ENCODE measurements at places on chromosomes 4 and X.

DNA sequence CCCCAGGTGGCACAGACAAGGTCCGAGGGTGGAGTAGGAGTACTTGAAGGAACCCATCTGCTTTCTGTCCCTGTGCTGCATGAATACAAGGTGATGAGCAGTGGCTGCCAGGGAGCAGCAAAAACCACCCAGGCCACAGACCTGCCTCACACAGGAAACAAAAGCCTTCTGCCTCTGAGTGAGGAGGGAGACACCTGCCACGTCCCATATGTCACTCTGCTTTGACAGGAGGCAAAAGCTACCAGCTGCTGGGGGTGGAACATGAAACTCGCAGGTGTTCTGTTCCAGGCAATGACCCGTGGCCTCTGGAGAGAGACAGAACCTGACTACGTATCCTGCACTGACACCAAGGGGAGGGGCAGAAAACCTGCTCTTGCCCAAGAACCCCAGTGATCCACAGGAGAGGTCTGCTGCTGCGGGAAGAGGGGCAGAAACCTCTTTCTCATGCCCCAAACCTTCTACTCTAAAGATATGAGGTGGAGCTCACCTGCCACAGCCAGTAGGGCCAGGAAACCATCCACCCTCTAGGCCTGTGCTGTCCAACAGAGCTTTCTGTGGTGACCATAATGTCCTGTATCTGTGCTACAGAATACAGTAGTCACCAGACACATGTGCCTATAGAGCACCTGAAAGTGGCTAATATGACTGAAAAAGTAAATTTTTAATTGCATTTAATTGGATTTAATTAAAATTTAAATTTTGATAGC, 172.9 kb downstream of the PRDM5 start:
- peak; percentile 98 for DNase-seq

DNA sequence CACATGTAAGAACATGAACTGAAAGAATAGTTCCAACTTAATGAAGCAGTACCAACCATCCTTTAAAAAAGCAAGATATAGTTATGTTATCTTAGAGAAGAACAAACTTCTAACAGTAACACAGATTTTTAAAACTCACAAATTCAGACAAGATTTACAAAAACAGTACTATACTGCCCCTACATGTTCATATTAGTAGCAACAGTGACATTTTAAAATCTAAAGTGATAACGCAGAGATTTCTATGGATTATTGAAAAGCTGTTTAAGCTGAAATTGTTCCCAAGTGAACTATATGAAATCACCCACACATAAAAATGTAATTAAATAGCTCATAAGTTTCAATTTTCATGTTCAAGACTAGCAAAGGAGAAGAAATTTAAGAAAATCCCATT, 166.0 kb downstream of the FBXW7 start:
- DNase-seq: no peak

GRCh38 chr4:157221426-157221894, 932 bp downstream of the GRIA2 start:
- no peak for DNase-seq

DNA sequence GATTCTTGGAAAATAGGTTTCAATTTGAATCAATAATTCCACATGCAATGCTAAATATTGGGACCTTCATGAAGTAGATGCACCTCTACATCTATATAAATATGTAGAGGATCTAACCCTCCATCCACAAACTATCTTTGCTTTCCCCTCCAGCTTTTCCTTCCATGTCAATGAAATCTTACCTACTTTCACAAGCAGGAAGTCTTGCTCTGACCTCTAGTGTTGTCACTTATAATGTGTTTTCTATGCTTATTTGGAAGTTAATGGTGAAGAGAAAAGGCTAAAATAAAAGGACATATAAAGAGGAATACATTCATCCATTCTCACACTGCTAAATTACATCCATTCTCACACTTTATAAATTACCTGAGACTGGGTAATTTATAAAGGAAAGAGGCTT, 472.7 kb upstream of the DIAPH2 start:
- DNase-seq: no peak

DNA sequence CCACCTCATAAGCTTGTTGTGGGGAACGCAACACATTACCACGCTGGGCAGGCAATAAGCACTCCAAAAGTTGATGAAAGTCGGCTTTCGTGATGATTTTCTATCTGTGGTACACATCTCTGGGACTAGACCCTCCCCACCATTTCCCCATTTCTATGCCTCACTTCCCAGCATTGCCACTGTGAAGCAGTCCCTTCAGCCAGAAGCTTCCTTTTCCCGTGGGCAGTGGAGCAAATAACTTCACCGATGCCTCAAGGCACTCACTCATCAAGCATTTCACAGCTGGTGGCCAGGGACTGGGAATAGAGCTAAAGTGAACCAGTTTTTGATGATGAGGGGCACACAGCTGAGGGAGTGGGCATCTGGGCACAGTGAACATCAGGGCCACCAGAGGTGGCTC, 18.9 kb downstream of the C4orf50 start:
- DNase-seq: no peak

DNA sequence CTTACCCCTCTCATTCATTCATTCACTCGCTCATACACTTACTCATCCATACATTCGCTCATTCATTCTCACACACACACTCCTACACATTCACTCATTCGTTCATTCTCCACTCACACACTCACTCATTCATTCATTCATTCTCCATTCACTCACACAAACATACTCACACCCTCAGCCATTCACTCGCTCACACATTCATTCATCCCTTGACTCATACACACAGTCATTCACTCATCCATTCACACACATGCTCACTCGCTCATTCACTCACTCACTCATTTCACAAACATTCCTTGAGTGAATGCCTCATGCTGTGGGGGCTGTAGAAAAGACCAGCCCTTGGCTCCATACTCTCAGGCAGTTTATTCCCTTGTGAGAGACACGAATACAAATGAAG, 151.1 kb upstream of the MAMLD1 start:
- DNase-seq: no peak

DNA sequence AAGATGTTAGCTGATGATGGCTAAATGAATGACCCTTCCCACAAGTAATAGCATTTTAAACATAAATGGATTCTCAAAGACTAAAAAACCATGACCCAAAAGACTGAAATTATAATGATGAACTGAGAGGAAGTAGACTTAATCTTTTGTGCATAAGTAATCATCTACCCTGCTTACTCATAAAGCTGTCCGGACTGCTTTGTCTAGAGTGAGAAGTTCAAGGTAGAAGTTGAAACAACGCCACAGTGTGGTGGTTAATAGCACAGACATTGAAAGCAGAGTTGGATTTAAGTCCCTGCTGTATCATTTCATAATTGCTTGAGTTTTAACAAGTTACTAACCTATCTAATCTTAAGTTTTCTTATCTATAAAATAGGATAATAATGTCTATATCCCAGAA, 346.6 kb downstream of the CENPC start:
- peak; percentile 4 for DNase-seq

- no peak for DNase-seq
These were observed 63.3 kb downstream of the MEPE start for GRCh38 chr4:87895964-87896621.

DNA sequence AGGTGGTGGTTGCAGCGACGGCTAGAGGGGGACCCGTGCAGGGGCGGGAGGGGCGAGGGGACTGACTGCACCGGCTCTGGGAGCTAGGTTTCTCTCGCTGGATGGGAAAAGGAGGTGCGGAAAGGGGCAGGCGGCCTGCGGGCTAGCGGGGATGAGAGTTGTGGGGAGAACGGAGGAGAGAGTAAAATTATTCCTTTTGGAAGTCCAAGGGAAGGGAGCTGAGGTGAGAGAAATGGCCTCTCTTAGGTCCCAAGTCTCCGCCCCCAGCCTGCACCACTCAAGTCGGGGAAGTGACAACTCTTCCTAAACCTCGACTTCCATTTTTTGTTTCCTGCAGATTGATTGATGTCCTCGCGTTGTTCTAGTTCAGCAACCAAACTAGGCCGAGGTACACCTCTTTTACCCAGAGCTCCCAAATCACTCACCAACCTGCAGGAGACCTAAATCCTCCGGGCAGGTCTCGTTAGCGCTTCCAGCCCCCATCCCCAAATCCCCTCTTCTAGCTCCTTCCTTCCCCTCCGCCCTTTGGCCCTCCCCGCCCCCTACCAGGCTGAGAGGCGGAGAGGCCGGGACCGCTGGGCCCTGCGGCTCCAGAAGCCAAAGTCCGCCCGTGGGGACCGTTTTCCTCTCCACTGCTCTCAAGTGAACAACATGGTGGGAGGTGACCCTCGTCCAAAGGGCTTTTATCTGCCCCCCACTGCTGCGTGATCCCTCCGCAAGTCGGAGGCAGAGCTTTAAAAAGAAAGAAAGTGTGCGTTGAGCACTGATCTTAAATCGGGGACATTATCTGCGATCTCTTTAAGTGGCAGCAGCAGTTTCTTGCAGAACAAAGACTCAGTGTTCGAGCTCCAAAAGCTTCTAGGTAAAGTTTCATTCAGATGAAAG, 7.3 kb downstream of the PITX2 start:
- no peak for DNase-seq

GRCh38 chr4:121219227-121219626, 55.1 kb upstream of the TNIP3 start:
- DNase-seq: no peak

DNA sequence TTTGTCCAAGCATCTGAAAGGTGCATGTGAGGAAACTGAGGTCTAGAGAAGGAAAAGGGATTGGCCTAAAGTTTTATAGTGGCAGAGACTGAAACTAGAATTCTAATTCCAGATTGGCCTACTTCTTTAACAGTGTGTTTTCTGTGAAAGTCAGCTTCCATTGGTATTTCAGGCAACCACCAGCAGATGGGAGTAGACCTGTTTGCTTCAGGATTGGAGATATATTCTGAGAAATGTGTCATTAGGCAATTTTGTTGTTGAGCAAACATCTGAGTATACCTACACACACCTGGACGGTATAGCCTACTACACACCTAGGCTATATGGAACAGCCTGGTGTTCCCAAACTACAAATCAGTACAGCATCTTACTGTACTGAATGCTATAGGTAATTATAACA, 207.3 kb upstream of the RADX start:
- no peak for DNase-seq

DNA sequence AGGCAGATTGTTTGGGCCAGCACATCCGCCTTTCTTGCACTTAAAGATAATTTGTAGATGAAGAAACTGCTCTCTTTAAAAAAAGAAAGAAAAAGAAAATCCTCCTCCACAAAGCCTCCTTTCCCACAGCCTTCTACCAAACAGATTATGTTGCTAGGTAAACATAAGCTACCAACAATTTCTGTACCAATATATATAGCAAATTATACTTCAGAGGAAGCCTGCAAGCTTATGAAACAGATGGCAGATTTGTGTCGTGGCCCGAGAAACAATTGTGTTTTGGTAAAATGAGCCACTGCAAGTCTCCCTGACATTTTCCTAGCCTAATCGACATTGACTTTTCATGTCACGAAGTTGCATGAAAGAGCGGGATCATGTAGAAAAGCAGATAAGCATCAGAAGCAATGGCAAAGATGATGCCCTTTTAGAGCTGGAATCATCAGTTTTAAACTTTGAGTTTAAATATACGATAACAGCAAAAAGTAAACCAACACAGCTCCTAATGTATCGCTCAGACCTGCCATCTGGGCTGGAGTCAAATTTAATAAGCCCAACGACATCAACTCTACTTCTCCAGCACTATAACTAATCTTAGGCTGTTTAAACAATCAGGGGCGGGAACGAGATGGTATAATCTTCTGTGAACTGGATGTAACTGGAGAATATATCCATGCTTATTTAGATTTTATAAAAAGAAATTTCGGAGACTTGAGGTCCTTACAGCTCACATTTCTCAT, 94.9 kb upstream of the PLAC1 start:
- DNase-seq: no peak

- no peak for DNase-seq
These were observed 103.6 kb downstream of the GNL3L start for GRCh38 chrX:54633641-54634040.

DNA sequence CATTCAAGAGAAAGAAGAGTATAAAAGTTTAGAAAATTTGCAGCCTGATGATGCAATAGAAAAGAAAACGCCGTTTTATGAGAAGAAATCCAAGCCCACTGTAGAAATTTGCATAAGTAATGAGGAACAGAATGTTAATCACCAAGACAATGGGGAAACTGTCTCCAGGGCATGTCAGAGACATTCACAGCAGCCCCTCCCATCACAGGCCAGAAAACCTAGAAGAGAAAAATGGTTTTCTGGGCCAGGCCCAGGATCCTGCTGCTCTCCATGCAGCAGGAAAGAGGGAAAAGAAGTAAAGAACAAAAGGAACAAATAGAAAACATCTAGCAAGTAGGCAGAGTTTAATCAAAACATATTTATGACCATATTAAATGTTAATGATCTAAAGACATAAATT, 119.0 kb downstream of the ANKRD50 start:
- no peak for DNase-seq

DNA sequence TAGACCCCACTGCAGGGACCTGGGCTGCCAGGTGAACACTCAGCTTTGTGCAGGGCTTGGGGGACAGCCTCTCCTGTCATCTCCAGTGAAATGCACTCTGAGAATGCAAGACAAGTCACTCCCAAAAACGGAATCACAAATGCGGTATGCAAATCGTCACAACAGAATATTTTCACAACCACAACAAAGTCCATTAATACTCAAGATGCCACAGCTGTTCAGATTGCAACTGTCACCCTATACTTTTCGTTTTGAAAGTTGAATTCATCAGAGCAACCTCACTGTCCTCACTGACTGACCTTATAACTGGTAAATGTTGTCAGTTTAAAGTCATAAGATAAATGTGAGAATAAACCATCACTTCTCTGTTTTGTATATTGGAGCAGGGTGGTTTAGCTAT, 16.6 kb downstream of the JAKMIP1 start:
- peak; percentile 65 for DNase-seq

GRCh38 chr4:67892905-67893304, 9.1 kb upstream of the TMPRSS11D start:
- DNase-seq: no peak

DNA sequence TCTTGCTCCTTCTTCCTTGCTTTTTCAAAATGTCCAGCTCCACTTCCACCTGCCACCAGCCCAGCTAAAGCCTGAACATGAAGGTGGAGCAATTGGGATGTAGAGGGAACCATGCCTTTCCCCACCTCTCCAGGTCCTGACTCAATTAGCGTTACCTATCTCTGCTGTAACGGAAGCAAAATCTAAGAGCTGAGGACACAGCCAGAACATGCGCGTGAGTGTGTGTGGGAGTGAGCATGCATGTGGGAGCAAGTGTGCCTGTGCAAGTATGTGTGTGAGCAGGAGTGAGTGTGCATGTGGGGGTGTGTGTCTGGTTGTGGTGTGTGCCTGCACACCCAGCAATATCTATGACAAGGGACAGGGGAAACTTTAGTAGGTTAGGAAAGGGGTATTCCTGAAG, 364.5 kb downstream of the MID1IP1 start:
- DNase-seq: no peak

DNA sequence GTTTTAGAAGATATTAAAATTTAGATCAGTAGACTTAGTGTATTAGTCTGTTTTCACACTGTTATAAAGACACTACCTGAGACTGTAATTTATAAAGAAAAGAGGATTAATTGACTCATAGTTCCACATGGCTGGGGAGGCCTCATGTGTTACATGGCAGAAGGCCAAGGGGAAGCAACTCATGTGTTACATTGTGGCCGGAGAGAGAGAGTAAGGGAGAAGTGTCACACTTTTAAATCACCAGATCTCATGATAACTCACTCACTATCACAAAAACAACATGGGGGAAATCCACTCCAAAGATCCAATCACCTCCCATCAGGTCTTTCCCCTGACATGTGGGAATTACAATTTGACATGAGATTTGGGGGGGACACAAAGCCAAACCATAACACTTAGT, 1159.7 kb upstream of the PCDH7 start:
- DNase-seq: no peak
